ENCODE measurements at places on chromosomes 4 and X.
A peak's percentile ranks its signal among the peaks of the same experiment; 100 is the strongest.

- DNase-seq, result no peak
These were observed 32.3 kb downstream of the SH3RF1 start for GRCh38 chr4:169238445-169238844.

GRCh38 chrX:150196285-150196684 is 166.8 kb upstream of the MAMLD1 start:
- DNase-seq, result no peak

DNA sequence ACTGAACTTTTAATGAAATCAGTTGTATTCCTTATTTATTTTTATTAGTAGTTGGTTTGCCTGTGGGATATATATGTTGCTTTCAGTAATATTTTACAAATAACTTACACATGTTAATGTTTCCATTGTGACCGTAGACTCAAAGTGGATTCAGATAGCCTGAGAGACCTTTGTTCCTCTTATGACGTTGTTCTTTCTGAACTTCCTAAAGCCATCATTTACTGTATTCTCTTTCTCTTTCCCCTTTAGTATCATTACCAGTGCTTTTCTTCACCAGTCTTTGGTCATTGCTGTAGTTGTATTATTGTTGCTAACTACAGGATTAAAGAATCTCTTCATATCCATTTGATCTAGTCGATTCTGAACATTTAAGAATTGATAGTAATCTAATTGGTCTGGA is 4.3 kb downstream of the STIM2 start:
- DNase-seq, result no peak

GRCh38 chr4:113730467-113731216 is 30.9 kb downstream of the CAMK2D start:
- DNase-seq, result no peak

DNA sequence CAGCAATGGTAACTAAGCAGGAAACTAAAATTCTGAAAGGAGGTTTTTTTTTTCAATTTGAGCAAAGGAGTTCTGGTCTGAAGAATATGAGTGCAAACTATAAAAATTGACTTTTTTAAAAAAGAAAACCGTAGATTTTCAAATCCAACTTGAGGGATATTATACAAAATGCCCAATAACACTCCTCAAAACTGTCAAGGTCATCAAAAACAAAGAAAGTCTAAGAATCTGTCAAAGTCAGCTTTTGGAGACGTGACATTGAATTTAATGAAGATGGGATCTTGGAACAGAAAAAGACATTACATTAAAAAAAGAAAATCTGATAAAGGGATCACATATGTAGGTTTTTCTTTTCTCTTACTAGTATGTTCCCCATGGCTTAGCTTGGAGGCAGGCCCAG is 40.4 kb upstream of the AR start:
- DNase-seq, result no peak

GRCh38 chr4:118865091-118865708 is 23.5 kb upstream of the SYNPO2 start:
- no peak for DNase-seq

DNA sequence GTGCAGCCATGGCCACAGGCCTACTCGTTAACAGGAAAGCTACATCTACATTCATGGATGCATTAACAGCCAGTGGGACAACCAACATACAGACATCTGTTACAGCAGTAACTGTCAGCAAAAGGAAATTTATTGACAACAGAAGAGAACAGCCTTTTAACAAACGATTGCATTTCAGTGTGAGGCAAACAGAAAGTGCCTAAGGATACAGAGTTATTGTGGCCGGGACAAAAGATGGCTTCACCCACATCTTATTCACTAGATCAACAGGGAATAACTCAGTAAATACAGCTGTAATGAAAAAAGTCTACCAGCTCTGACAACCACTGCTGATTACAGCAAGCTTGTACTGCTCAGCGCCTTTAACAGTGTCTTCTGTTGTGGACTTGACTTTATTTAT is 61.5 kb upstream of the TBL1X start:
- DNase-seq, result no peak

DNA sequence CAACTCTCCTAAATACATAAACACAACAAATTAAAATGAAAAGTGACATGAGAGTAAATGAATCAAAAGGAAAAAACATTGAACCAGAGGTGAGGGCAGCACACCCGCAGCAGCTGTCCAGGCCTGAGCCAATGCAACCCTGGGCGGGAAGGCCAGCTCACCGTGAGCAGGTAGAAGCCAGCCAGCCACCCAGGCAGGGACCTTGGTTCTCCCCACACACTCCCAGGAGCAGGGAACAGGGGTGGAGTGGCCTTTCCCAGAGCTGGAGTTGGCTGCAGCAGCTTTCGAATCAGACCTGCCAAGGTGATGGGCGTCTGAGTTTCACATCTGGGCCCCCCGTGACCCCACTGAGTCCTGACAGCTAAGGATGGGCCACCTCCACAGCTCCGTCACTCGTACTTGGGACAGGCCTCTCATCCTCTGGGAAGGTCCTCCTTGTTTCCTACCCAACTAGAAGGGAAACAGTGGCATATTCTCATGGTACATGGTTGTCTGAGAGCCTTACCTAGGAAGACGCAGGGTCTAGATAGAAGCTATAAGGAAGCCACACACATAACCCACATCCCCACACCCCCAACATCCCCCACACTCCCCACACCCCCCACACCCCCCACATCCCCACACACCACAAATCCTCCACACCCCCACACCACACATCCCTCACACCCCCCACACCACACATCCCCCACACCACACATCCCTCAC is 172.2 kb downstream of the DCLK2 start:
- DNase-seq, result no peak

DNA sequence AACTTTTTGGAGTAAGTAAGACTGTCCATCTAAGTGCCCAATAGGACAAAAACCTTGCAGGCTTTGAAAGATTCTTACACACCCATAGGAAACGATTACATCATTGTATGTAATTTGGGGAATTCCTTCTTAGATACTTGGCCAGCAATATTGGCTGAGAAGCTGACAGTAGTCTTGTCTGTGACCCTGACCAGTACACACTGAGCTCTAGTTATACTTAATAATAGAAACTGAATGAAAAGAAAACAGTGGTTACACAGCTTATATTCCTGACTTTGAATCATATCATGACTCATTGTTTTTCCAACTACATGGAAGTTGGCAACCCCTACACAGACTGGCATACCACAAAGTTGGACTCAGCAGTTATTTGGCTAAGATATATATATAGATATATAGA is 7.1 kb upstream of the TLR2 start:
- DNase-seq, result no peak

DNA sequence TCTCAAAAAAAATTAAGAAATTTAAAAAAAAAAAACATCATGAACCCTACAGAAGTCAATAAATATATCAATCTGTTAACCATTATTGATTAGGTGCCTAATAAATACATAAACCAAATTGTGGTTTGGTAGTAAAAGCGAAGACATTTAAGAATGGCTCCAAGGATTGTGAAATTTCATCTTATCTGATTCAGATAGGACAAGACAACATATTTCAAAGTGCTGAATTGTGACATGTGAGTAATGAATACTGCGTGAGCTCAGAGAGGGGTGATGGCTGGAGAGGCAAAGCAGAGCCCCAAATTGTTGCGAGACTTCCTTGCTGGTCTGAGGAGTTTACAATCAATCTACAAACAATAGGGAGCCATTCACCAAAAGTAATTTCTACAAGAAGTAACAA is 8.2 kb downstream of the AMBN start:
- DNase-seq, result no peak

- DNase-seq, result peak; percentile 61
These were observed at the start of gene MAML3 for GRCh38 chr4:140153718-140154571. MAML3 (minus strand) TSS chr4:140154184; CDS start chr4:140153327, 857 bp downstream.

GRCh38 chrX:71859637-71860036 is 51.0 kb upstream of the NHSL2 start:
- no peak for DNase-seq

- no peak for DNase-seq
These were observed 14.4 kb downstream of the VGLL1 start for GRCh38 chrX:136546371-136546781.

DNA sequence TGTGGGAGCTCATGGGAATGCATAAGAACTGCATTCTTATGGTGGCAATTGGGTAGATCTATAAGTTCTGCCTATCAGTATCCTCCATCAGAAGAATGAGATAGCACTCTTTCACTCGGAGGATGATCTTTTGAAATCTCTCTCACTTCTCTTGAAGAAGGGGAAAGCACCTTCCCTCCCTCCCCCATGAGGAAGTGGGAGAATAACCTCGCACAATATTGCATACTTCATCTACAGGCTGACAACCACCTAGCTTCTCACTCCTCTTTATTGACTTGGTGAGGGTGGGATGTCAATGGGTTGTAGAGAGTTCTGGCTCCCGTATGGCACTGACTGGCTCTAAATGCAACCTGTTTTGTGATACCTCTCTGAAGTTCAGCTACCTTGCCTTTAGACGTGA is 146.7 kb upstream of the SPOCK3 start:
- no peak for DNase-seq

DNA sequence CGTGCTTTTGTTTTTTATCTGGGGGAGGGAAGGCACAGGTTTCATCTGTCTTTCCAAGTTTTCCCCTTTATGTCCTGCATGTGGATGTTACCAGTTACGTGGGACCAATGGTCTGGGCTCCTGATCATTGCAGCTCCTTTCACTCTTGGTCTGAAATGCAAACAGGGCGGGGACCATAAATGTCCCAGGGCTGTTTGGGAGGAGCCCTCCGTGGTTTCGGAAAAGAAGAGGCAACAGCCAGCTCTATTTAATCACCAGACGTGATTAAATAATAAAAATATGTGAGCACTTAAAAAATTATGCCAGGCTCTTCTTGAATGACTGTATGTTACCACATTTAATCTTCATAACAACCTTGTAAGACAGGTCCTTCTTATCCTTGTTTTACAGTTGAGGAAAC is 30.8 kb upstream of the C1GALT1C1 start:
- DNase-seq, result no peak

- DNase-seq, result no peak
These were observed 38.4 kb upstream of the PDLIM3 start for GRCh38 chr4:185573651-185574199.

- DNase-seq, result no peak
These were observed 167.5 kb upstream of the USP38 start for GRCh38 chr4:143017210-143017609.

DNA sequence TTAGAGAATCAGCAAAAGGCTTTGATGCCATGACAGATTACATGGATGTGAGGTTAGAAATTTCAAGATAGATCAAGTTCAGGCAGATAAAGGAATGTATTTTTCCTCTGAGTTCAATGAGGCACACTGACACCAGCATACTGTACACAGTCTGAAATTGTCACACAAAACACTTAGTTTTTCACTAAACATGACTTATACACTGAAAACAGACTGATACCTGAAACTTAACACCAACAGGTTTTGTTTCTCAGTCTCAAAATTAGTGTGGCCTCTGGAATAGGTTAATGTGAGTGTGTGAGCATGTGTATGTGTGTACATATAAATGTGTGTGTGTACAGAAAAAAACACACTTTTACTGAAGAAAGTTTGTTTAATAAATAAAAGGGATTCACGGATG is 129.9 kb upstream of the SLITRK2 start:
- DNase-seq, result no peak

DNA sequence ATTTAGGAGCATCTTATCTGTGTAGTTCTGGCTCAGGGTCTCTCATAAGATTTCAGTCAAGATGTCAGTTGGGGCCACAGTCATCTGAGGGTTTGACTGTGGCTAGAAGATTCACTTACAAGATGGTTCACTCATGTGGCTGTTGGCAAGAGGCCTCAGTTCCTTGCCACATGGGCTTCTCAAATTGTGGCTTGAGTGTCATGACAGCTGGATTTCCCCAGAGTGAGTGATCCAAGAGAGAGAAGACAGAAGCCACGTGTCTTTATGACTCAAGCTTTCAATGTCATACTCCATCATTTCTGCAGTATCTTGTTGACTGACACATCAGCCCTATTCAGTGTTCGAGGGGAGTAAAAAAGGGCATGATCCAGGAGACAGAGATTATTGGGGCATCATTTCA is 131.3 kb upstream of the AP1S2 start:
- no peak for DNase-seq

GRCh38 chr4:54513204-54513603 is 144.6 kb upstream of the KIT start:
- DNase-seq, result no peak

GRCh38 chr4:165331359-165331758 is 3.9 kb downstream of the MSMO1 start:
- DNase-seq, result no peak

- DNase-seq, result no peak
These were observed 396.0 kb upstream of the SMIM31 start for GRCh38 chr4:164357957-164358356.

DNA sequence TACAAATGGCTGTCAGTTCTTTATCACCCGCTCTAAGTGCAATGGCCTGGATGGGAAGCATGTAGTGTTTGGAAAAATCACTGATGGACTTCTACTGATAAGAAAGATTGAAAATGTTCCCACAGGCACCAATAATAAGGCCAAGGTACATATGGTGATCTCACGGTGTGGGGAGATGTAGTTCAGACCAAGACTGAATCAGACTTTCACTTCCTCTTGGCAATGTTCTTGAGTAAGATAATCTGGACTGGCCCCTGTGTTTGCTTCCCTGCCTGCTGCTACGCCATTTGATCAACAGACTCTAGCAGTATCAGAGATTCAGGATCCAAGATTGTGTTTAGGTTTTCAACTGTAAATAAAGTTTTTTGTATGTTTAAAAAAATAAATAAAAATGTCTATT is 682.2 kb upstream of the AMOT start:
- DNase-seq, result no peak

DNA sequence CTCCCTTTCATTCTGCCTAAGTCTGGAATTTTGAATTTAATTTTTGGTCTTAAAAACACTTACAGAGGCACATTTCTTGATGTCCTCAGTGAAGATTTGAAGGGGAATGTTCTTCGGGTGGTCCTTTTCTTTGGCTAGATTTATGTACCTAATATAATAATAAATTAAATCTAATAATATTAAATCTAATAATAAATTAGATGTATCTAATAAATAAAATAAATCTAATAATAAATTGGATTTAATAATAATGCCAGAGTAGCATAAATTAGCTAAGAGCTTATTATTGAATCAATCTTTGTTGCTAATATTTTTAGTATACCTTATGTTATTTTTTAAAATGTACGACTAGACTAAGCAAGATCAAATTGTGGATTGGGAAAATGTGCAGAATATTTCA is 39.8 kb downstream of the MAD2L1 start:
- DNase-seq, result no peak

DNA sequence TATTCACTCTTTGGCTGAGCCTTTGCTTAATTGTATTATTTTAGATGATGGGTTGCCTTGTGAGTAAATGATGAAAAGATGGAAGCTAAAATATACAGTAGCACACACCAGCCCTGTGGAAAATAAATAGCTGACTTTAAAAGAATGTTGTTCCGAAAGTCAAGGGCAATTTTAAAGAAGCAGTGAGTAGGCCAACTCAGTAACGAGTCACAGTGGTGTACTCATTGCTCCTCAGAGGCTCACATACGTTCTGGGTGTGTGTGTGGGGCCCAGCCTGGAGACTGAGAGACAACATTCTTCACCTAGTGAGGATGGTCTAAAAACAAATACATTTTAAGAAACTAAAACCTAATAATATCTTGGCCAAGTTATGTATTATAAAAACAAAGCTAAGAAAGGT is 640.3 kb downstream of the TRIML1 start:
- DNase-seq, result no peak
